ENCODE measurements at places on chromosomes 16 and 17.

DNA sequence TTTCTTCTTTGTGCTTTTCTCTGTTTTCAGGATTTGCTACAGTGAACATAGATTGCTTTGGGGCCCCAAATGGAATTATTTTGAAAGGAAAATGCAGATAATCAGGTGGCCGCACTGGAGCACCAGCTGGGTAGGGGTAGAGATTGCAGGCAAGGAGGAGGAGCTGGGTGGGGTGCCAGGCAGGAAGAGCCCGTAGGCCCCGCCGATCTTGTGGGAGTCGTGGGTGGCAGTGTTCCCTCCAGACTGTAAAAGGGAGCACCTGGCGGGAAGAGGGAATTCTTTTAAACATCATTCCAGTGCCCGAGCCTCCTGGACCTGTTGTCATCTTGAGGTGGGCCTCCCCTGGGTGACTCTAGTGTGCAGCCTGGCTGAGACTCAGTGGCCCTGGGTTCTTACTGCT, 1.2 kb downstream of the STH start:
- no peak for DNase-seq

DNA sequence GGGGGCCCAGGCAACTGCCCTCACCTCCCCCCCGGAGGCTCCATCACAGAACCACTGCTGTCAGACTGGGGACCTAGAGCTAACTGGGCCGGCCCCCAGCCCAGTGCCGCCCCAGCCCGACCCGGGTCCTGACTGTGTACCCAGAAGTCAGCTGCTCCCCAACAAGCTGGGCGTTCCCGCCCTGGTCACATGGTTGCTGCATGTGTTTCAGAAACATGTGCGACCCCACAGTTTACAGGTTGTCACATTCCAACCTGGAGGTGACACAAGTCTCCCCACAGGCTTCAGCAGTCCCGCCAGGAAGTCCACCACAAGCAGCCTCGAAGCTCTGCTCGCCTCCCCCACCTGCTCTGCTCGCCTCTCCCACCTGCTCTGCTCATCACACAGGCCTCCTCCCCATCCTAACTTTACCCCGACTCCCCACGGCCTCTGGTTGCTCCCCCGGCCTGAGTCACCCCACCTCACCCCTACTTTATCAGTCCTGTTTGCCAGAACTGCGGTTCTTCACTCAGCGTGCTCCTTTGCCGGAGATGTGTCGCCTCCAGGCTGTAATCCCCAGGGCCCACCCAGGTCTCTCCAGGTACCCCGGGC, 968 bp downstream of the MRPL28 start:
- no peak for DNase-seq

GRCh38 chr16:78537511-78537910, 438.1 kb downstream of the WWOX start:
- DNase-seq: no peak

DNA sequence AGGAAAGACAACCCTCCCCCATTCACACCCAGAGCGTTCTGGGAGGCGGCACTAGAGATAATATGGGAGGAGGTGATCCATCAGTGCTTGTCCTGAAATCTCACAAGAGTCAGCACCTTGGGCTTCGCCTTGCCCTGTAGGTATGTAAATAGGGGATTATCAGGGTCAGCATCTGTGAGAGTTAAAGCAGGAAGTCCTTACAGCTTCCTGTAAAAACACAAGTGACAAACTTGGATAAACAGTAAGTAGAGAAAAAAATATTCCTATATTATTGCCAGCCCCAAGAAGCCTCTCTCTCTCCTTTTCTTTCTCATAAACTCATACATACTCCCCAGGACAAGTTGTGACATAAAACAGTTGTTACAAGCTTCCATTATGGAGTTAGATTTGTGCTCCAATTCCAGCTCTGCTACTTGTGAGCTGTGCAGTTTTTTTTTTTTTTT, 187.7 kb downstream of the MAF start:
- DNase-seq: no peak

DNA sequence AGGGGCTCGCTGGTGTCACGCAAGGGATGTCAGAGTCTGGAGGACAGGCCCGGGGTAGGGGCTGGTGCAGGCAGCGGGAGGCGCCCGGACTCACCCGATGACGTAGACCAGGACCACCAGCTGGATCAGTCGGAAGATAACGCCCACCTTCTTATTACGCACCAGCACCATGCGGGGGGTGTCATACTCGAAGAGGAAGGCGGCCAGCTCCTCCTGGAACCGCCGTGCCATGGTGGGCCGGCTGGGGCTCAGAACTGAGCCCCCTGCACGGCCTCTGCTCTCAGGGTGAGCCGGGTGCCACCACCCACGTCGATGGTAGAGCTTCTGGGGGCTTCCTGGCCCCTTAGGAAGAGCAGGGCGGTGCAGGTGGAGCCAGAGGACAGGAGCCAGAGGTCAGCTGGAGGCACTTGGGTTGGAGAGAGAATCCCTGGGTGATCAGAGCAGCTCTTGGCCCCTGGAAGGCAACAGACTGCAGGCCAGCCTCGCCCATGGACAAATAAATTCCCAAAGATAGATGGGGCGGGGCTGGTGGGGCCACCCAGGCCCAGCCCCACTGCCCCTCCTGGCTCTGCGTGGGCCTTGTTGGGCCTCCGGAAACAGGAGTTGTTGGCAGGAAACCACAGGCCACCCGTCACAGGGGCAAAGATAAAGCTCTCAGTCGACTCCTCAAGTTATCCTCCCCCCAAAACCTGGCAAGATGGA, at the start of gene P2RX1:
Gene P2RX1 (minus strand): TSS at position 471 of the 702 bp plus-strand sequence. CDS start 240 bp downstream, at position 231.
- no peak for DNase-seq

- no peak for DNase-seq
These were observed 1139.1 kb upstream of the CDH8 start for GRCh38 chr16:63175313-63175712.

DNA sequence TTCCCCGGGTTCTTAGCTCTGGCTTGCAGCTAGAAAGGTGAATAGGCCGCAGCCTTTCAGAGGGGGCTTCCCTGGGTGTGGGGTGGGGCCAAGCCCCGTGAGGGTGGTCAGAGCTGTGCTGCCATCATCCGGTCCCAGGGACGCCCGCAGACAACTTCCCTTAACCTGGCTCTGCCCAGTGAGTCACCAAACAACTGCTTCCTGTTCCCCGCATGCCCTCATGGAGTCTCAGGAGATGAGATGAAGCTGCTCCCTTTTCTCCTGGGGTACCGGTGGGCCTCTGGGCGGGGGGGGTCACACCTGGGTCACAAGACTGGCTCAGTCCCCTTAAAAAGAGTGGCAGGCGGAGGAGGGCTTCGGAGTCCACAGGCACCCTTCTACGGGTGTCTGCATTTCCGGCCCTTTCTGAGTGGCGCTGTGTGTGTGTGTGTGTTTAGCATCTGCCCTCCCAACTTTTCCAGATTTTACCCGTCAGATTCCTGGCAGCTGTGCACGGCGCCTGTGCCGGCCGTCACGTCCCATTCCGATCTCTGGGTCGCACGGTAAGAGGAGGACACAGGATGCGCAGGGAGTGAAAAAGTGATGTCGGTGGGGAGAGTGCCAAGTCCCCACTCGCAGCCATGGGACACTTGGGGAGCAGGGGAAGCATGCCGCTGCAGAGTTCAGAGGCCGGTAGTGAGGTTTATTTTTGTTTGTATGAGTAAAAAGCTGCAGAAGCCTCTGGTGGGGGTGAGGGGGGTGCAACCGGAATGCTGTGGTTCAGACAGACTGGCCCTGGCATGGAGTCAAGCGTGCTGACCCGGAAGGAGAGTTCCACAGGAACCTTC, 16.8 kb downstream of the HIC1 start:
- peak; percentile 68 for DNase-seq
